Activated naive CD4-positive, alpha-beta T cell (primary cell): ENCODE measurements at places on chromosomes 2 and 18.

DNA sequence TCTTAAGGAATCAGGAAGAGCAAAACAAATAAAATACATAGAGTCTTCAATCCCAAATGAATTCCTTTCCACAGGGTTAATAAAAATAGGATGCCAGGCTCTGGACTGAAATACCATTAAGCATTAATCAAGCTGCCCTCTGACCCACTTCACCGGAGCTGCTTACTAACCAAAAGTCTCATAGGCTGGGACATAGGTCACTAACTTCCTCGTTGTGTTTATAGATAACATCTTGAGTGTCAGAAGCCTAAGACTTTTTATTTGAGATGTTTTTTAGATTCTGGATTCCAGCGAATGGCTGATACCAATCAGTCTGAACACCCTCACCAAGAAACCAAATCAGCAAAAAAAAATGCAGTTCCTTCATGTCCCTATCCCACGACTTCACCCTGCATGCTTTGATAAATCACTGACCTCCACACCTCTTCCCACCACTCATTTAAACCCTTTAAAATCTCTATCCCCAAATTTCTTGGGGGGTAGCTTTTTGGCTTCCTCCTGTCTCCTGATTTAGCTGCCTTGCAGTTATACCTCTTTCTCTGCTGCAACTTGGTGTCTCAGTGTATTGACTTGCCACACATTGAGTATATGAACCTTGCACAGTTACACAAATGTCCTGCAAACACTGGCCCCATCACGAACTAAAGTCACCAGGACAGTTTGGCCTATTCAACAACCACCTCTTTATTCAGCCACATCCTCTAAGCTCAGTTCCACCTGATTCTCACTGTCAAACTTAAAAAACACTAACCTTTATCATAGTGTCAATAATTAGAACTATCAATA lies 399.3 kb downstream of the METTL4 start:
- DNase-seq: no peak

DNA sequence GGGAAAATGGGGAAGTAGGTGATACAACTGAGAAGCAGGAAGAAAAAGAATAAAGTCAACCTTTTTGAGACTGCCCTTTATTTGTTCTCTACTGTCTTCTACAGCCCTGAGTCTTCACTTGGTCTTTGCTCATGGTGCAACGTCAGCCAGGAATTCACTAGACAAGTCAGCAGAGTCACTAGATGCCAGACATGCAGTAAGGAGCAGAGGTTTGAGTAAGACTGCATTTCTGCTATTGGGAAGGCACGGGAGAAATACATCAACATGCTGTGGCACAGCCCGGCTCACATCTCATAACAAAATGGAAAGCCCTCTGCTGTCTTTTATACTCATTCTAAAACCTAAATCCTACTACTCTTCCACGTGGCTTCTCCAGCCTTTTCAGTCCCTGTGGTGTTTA lies 67.1 kb downstream of the PRELID3A start:
- DNase-seq: no peak

GRCh38 chr2:200306931-200307723 lies 634 bp downstream of the SPATS2L start:
- no peak for DNase-seq

GRCh38 chr18:45049578-45050319 lies 369.1 kb downstream of the SETBP1 start:
- DNase-seq: no peak

DNA sequence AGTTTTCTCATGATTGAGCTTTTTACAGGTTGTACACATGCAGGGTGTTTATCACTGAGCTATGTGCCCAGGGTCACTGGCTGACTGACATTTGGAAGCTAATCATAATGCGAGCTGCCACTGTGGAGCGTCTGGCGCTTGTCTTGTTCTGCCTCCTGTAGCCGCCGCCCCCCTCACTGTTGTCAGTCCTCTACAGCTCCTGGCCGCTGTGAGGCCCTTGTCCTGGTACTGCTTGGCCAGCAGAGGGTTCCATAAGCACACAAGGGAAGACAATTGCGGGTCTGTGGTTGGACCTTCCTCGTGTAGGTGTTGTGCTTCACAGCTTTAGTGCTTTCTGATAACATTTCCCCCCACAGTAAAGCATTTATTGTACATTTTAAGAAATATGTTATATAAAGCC lies 105.6 kb upstream of the LDLRAD4 start:
- DNase-seq: no peak

DNA sequence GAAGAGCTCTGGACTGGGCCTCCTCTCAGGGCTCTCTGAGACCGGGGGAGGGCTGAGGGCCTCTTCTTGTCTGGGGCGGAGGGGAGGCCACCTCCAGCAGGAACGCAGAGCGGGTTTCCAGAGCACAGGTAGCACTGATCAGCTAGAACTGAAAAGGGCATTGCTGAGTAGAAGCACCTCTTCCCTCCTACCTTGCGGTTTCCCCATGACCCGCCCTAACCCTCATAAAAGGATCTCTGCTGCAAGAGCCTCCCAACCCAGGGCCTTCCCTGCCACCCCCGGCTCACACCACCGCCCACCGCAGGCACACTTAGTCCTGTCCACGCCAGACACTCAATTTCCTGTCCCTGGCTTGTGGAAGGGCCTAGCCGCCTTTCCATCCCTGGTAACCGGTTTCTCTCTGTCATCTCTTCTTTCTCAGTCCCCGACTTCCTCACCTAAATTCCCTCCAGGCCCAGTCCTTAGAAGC lies 966 bp downstream of the ADCY3 start:
- DNase-seq: no peak

DNA sequence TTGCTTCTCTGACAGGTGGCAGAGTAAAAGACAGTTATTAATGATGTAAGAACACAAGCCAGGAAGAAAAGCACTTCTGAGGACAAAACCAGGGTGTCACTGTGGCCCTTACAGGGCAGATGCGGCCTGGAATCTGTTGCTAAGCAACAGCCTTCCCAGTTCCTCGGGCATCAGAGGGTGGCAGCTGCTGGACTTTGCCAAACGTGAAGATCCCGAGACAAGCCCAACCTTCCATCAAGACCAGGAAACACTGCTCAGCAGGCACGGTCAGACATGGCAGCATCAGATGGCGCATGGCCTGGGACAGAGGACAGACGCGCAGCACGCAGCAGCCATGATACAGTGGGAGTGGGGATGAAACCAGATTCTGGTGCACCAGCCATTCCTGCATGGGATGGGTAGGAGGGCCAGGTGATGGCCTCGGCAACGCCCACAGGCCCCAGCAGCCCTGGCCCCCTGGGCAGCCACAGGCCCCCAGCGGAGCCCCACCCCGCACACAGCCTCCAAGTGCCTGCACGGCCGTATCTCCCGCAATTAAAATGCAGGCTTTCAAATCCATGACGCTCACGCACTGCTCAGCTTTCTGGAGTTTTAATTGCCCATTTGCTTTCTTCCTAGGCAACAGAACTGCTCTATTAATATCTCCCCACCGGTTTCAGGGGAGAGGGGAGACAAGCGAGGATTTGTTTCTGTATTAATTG lies 89.0 kb downstream of the EIPR1 start:
- no peak for DNase-seq
